ENCODE measurements at places on chromosomes 12 and 14.

DNA sequence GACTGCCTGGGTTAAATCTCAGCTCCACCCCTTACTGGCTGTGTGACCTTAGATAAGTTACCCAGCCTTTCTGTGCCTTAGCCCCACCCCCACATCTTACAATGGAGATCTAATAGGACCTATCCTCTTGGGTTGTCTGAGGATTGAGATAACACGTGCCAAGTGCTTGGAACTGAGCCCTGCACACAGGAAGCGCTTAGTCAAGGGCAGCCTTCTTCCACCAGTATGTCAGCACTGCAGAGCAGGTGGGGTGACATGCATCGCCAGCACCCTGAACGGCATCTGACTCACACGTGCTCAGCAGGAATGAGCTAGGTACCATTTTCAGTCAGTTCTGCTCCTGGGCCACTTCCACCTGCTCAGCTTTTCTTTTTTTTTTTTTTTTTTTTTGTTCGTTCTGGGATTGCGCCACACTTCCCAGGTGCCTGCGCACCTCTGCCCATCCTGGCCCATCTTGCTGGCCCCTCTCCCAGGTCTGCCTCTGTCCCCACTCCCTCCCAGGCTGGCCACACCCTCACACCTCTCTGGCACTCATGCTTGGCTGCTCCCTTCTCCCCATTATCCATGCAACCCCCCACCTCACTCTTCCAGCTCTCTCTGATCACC lies 19.6 kb downstream of the LGMN start:
- no peak for DNase-seq

DNA sequence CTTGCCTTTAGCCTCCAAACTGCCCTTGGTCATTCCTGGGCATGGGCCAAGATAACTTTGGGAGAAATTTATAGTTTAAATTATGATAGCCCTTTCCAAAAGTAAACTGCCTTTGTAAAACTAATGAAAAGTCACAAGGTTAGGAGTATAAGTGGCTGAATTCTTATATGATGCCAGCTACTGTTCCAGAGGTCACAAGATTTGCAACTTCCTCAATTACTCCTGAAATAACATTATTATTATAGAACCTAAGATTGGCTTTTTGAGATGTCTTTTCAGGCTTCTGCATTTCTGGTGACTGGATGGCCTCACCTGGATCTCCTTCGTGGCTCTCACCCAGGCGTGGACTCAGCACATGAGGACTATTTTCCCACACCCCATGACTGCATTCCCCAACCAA lies 55.0 kb downstream of the OSBPL8 start:
- DNase-seq: no peak

GRCh38 chr12:31820832-31821231 lies 92.0 kb upstream of the AMN1 start:
- no peak for DNase-seq

DNA sequence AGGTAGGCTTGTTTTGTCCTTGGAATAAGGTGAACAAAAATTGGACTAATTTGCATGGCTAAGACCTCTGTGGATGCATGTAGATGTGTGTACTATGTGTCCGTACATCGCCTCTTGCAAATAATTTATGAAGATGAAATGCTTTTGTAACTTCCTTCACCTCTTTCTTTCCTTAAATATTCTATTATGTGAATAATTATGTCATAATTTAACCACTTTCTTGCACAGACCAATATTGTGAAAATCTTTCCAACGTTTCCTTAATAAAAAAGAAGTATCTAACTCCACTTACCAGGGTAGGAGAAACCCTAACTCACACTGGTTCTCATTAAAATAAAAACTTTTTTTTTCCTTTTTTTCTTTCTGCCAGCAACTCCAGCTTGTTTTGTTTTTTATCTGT lies 4.0 kb downstream of the NANOG start:
- DNase-seq: no peak

DNA sequence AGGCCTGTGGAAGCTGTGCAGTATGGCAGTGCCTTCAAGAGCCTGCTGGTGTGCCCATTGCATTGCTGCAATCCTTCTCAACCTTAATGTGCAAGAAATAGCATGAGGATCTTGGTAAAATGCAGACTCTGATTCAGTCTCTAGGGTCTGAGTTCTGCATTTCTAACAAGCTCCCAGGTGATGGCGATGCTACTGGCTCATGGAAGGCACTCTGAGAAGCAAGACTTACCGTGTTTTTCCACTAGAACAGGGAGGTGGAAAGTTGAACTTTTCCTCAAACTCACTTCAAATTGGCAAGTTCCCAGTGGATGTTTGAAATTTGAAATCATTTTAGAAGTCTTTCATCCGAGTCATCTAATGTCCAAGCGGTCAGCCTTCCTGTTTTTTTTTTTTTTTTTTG lies 55.5 kb downstream of the MYRFL start:
- DNase-seq: no peak

DNA sequence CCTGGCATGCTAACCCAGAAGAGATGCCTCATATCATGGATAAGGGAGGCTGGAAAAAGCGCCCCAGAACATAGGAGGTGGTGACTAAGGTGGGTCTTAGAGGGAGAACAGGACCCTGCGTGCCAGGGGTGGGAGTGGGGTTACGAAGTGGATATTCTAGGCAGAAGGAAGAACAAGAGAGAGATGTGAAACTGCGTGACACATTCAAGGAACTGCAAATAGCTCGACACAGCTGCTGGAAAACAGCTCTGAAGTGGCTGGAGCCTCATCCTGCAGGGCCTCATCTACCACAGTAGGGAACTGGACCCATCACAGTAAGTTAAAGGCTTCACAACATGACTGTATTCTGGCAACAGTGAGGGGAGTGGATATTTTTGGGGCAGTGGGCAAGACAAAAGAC lies 61.1 kb downstream of the RNF34 start:
- DNase-seq: no peak

DNA sequence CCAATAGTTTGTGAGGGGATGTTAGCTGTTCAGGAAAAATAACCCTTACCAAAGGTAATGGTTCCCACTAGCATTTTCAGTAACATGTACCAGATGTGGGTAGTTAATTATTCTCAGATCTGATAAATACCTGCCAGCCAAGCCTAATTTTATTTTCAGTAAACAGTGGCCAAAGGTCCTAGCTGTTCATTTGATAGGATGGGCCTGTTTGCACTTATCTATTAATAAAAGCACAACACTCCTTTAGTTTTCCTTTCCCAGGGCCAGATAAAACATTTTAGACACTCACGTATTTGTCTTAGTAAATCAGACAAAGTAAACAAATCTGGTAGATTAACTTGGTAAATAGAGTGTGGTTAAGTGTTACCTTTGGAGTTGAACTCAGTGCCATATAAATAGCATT lies 345.1 kb downstream of the RAD51B start:
- DNase-seq: no peak

DNA sequence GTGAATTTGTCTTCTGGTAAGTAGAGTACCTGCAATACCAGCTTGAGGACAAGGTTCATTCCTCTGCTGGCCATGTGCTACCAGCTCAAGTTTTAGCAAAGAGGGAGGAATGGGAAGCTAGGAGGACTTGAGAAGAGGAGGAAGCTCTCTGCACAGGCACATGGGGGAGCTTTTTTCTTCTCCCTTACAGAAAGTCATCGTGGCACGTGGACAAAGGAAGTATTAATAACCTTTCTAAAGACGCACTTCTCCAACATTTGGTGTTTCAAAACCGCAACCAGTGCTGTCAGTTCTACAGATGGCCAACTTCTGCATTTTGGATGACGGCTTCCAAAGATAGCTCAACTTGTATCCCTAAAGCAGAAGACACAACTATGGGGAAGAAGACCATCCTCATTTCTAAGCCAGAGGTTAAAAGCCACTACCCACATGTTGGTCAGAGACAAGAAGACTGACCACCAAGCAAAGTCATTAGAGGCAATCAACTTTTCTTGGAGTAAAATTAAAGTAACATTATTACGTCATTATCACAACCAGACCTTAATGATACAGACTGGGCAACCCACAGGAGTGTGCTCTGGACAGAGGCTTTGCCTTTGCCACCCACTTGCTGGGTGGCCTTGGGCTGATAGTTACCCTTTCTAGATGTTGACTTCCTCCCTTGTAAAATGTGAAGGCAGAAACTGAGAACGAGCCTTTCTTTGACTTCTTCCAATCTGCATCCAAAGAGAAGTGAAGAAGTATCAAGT lies 12.3 kb upstream of the TMED10 start:
- no peak for DNase-seq

GRCh38 chr12:75478116-75478794 lies 2.3 kb upstream of the GLIPR1 start:
- no peak for DNase-seq

DNA sequence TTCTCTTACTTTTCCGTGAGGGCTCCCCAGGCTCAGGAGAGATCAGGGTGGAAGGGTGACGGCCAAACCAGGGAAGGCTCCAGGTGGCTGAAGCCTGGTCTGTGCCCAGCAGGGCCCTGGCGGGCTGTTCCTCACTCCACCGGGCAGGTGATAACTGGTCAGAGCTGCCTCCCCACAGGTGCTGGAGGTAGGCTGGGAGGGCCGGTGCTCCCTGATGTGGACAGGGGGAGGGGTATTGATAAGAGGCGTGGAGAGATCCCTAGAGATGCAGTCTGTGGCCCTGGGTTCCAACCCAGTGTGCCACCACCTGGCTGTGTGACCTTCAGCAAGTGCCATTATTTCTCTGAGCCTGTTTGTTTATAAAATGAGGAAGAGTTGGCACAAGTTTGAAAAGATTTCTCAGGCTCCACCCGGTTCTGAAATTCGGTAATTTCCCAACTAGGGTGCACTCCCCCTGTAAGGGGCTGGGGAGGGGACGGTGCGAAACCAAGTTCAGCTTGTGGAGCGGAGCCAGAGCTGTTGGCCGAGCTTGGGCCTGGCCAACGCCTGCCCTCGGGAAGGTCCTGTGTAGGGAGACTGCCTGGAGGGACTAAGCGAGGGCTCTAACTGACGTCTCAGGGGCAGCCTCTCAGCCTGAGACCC lies 1.0 kb upstream of the NR4A1 start:
- DNase-seq: peak; percentile 91

GRCh38 chr12:97260786-97261185 lies 201.8 kb upstream of the RMST start:
- no peak for DNase-seq

GRCh38 chr12:114404926-114405518 lies 922 bp downstream of the TBX5 start:
- no peak for DNase-seq

- DNase-seq: no peak
Observed at GRCh38 chr12:127310548-127310947, 956.4 kb upstream of the TMEM132C start.

- no peak for DNase-seq
Observed at GRCh38 chr14:104115131-104115600, 23.2 kb upstream of the KIF26A start.

GRCh38 chr14:57785058-57785457 lies 80.8 kb downstream of the SLC35F4 start:
- no peak for DNase-seq

GRCh38 chr14:44782775-44783238 lies 178.9 kb downstream of the KLHL28 start:
- DNase-seq: no peak
